ENCODE measurements at places on chromosomes 4 and X.

DNA sequence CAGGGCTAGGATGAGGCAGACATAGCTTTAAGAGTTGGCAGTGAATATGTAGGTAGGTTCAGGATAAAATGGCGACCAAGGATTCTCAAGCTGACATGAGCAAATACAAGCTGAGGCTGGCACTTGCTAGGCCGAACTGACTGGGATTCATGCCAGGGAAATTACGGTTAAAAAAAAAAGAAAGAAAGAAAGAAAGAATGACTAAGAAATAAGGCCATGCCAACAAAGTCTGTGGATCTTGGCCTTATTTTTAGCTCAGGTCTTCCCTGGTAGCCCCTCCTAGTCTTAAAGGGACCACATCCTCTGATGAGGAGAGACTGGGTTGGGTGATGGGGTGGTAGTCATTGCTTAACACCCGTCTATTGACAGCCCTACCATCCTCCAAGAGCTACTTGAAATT lies 64.4 kb upstream of the KLHL13 start:
- DNase-seq, result no peak

DNA sequence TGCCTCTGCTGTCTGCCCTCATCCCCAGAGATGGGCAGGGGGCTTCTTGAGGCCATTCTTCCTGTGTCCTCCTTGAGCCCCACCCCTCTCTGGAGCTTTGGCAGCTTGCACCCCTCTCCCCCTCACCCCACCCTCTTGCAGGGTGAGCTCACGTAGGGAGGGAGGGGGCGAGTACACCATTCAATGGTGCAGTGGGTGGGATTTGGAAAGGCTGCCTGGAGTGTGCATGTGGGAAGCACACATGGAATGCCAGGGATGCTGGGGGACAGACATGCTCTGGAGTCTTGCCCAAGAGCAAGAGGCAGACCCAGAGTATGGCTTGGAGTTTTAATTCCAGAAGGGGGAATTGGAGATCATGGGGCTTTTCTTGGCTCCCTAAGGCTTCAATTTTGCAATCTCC lies 5.6 kb downstream of the PAK3 start:
- DNase-seq, result no peak

DNA sequence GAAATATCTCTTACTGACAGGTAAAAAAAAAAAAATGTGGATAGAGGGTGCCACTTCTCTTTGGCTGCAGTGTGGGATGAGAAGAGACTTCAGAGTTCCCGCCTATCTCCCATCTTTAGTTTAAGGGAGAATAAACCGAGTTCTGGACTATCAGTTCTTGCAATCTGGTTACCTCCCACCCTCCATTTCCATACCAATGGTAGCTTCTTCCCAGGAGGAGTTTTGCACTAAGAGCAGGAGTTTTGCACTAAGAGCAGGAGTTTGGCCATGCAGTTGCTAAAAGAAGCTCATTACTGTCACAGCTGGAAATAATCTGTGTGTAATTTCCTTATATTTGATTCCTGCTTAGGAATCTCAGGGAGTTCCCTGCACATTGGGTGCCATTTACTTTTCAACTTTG lies 10.8 kb upstream of the GUCY1B1 start:
- DNase-seq, result no peak

- DNase-seq, result no peak
Observed at GRCh38 chr4:19346636-19347035, 905.1 kb upstream of the SLIT2 start.

- DNase-seq, result no peak
Observed at GRCh38 chr4:88398381-88398780, 19.7 kb downstream of the HERC6 start.

DNA sequence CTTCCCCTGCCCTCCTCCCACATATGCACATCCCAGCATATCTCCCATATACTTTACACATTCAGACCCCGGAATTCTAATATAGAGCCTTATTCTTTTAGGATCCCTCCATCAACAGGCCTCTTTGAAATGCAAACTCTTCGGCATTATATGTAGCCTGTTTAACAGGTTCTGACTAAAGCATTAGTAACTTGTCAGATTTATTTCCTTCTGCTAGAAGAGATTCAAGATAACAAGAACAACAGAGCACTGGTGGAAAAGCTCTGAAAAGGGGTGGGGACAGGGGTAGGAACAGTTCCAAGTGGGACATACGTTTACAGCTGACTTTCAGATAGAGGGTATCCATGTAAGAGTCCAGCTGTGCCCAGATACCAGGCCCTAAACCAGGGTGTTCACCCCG lies 31.7 kb upstream of the PRPS1 start:
- DNase-seq, result no peak

DNA sequence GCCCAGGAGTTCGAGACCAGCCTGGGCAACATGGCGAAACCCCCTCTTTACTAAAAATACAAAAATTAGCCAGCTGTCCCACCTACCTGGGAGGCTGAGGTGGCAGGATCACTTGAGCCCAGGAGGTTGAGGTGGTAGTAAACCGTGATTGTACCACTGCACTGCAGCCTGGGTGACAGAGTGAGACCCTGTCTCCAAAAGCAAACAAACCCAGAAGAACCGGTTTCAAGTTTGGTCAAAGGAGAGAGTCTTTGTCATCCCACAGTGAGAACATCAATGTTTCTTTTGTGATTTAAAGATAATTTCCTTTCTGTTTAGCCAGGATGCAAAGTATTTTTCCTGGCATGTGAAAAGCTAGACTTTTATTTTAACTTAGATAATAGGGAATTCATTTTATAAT lies 26.7 kb downstream of the PDK3 start:
- no peak for DNase-seq

- no peak for DNase-seq
Observed at GRCh38 chr4:68011684-68012083, 48.4 kb upstream of the TMPRSS11A start.

- DNase-seq, result no peak
Observed at GRCh38 chrX:21741869-21742701, 15.8 kb downstream of the SMPX start.

DNA sequence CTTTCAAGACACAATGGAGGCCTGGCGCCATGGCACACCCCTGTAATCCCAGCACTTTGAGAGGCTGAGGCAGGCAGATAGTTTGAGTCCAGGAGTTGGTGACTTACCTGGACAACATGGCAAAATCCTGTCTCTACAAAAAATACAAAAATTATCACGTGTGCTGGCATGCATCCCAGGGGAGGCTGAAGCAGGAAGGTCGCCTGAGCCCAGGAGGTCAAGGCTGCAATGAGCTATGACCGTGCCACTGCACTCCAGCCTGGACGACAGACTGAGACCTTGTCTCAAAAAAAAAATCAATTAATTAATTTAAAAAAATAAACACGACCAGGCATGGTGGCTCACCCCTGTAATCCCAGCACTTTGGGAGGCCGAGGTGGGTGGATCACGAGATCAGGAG lies 2.0 kb upstream of the CTPS2 start:
- DNase-seq, result no peak

- no peak for DNase-seq
Observed at GRCh38 chr4:69066945-69067344, 29.3 kb upstream of the UGT2B7 start.

GRCh38 chrX:149961572-149961971 lies 23.3 kb upstream of the EOLA2 start:
- DNase-seq, result no peak

DNA sequence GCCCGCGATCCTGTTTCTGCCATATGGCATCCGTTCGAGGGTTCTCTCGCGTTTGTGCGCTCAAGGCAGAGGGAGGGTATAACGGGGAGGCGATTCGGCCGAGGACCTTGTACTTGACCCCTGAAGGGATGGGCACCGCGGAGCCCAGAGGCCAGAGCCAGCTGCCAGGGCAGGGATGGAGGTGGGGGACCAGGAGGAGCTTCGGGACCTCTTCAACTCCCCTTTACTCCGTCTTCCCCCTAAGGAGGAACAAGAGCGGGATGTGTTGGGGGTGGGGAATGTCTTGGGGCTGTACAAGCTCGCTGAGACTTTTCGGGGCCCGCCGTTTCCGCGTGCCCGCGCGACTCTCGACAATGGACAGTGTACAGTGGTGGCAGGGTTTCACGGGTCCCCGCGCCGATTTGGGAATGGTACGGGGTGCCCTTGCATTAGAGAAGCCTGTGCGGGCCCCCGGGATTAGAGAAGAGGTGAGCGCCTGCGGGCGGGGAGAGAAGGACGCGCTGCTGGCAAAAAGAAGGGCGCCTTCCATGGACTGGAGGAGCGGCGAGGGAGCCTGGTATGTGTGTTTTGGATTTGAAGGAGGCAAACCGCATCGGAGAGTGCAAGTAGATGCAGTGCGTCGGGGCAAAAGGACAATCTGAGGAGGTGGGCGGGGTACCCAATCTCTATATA lies 760 bp downstream of the UGT8 start:
- DNase-seq, result no peak

DNA sequence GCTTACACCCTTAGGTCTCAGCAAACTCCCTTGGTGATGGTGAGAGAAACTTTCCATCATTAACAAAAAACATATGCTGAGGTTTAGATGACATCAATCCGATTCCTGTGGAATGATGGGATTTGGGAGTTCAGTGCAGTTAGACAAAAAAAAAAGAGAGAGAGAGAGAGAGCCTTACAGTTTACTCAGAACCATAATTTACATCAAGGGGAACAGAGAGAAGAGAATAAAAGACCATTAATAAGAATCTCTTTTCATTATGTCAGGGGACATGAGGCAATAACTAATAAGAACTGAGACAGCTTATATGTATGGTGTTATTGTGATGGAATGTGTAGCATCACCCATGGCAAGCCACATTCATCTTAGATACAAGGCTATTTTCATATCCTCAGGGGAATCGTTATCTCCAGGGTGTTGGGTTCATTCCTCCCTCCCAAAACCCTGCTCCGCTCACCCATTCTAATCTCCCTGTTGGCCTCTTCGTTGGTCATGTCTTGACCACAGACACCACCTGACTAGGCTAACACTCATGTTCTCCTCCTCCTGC lies 175.7 kb upstream of the MXRA5 start:
- DNase-seq, result no peak

DNA sequence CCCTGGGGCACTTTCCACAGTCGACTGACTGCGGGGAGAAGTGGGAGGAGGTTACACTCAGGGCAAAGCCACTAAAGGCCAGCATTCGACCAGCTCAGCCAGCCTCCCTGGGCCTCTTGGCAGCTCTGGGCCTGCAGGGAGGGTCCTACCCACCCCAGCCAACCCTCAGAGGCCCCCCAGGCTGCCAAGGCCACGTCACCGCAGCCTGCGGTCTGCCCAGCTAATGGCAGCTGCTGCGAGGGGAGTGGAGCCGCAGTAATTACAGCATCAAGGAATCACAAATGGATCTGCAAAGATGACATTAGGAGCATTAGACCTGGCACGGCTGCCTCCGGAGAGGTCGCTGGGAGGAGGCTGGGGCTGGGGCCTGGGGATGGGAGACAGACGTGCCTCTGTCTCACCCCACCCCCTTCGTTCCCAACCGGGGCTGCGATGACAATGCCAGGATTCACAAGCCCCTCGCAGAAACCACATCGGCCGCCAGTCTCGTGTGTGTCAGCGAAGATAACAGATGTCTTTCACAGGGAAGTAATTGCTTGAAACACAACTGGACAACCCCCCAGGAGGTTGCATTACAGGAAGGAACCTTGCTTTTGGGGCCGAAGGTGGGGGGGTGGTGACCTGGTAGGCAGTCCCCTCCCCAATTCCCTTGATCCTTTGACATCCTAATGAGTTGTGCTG lies 367.6 kb downstream of the BCOR start:
- DNase-seq, result no peak

Data from T-helper 9 cell (primary cell).